ENCODE measurements at places on chromosomes 13 and 19.

DNA sequence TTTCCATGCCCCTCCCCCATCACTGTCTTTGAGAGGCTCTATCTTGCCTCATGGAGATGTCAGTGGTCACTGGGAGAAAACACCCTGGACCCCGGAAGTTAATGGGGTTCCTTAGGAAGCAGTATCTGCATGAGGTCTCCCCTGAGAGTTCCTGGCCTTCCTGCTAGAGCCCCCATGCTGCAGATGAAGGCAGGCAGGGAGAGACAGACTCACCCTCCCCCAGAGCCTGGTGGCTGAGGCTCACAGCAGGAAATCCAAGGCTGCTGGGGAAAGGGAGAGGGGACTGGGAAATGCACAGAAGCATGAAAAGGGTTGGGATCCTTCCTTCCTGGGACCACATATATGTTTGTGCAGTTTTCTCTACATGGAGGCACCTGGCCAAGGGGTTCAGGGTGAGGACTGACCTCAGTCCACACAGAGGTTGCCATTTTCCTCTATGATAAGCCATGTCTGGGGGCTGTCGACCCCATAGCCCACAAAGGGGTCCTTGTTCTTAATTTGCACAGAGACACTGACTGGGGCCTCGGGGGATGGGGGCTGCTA is 95.4 kb downstream of the RNASEH2B start:
- no peak for DNase-seq

DNA sequence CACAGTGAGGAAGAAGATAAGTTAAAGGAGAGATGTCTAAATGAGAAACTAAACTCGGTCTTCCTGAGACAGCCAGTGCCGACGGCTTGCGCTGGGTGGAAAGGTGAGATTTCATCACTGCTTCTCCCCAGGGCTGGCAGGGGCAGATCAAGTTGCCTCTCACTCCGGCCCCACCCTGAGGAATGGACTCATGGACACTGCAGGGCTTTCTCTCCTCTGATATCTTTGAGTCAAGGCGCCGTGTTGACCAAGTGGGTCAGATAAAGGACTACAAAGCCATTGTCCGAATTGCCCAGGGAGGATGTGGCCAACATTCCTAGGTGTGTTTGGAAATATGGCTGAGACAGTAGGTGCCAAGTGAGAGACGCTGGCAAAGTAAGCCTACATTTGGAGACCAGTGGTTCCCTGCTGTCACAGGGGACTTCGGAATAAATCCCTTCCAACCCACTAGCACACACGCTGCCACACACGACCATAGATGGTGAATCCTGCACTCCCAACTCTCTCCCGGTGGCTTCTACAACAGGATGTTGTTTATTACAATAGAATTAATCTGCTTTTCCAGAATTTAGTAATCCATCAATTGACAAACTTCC is 156.5 kb upstream of the TSC22D1 start:
- no peak for DNase-seq

DNA sequence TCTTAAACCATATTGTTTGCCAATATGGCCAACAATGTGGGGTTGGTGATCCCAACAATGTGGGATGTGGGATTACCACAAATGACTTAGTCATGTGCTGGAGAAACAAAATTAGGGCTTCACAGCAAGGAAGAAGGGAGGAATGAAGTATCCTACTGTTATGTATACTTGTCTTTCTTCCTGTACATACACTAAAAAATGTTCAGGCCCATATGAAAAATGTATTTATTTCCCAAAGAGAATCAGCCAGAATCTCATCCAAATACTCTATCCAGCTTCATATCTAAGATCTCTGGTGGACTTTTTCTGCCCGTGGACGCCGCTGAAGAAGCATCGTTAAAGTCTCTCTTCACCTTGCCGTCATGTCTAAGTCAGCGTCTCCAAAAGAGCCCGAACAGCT is at the start of gene HNRNPA1L2:
Gene HNRNPA1L2, plus strand, starts transcription at position 301 of the 400 bp plus-strand sequence. Its CDS starts 62 bp downstream, at position 363.
- DNase-seq = no peak

DNA sequence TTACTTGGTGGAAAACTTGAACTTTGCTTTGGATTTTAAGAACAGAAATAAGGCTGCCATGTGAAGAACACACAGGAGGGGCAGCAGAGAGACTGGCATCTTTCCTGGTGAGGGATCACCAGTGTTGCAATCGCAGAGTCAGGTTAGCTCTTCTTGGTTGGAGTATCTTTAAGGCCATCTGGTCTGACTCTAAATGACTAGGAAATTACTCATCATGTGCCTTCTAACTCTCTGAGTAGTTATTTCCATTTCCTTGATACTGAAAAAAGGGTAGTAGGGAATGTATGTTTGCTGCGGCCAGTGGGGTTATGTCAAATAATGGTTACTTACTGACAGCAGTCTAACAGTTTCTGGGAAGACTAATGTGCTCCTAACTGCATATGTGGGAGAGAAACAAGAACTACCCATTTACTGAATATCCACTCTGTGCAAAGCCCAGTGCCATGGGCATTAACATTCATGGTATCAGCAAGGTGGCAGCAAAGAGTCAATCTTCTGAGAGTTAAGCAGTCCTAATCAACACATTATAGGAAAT is 122.1 kb downstream of the COG6 start:
- DNase-seq = peak; percentile 48

DNA sequence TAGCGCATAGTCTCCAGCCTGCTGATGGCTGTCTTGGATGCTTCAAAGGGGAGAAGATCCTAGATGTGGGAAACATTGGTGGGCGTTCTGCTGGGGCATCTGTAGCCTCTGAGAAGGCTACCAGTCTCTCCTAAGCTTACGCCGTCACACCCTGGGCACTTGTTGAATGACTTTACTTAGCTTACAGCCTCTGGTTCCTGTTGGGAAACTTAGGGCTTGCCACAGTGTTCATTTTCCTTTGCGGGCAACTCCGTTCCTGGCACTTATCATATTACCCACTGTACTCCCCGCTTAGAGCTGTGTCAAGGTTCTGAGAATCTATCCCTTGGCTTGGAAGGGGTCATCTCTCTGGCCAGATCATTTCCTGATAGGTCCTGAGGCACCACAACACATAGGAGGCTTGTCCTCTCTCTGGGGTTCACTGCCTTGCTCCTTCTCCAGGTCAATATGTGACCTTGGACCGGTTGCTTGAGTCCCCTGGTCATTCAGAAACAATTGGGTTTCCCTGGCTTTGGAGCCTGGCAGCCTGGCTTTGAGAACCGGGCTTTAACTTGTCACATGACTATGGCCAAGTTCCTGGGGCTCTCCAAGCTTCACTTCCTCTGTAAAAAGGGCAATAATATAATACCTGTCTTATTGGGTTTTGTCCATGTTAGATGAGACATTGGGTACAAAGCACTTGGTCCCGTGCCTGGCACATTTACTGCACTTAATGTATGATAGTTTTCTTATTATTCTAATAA is 20.5 kb upstream of the ALOX5AP start:
- peak; percentile 20 for DNase-seq

DNA sequence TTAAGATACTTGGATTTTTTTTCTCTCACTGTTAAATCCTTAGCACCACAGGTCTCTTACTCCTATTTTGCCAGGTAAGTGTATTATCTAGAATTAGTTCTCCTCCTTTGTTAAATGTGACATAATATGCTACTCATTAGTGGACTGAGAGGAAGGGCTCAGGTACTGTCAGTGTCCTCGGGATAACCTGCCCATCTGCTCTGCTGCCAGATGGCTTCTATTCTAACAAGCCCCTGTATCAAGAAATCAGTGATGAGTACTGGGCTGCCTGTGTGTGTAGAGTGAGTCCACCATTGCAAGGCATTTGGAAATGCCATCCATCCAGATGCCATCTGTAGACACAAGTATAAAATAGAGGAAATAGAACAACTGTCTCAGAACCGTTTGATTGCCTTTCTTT is 209.6 kb downstream of the ATP8A2 start:
- DNase-seq = no peak

GRCh38 chr19:1451916-1452801 is 2.2 kb downstream of the APC2 start:
- no peak for DNase-seq

GRCh38 chr19:29810504-29810871 is 1.3 kb upstream of the CCNE1 start:
- no peak for DNase-seq

DNA sequence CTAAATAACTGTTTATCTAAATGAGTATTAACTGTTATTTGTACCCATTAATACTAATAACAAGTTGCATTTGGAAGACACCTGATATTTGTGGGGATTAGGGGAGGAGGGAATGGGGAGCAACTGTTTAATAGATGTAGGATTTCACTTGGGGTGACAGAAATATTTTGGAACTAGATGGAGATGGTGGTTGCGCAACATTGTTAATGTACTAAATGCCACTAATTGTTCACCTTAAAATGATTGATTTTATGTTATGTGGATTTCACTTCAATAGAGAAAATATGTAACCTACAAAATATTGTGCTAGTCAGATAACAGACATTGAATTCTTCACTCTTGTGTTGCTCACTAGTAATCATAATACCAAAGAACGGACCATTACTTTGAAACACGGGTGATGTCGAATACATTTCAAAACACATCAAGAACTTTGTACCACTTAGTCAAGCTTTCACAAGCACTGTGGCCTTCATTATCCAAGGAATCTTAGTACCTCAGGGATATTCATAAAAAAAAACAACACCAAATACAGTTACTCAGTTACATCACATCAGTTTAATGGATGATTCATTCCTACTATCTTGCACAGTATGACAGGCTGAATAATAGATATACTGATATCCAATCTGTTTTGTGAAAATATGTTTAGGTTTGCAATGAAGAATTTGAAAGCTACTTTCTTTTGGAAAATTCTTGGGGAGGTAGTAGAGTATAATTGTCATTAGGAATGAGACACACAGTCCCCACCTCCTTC is 721.8 kb downstream of the PCDH9 start:
- DNase-seq = no peak

DNA sequence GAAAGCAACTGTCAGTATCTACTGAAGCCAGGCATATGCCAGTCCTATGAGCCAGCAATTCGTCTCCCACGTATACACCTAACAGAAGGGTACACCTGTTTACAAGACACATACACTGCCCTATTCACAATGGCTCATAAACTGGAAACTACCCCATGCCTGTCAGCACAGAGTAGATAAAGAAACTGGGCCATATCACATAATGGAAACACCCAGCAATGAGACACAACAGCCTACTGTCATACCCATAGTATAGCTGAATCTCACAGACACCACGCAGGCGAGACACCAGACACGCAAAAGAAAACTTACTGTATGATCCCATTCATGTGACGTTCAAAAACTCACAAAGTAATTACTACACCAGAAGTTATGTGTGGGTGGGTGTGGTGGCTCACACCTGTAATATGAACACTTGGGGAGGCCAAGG is 15.7 kb downstream of the NOSIP start:
- DNase-seq = no peak

- DNase-seq = no peak
Observed at GRCh38 chr13:112782429-112783010, 92.7 kb downstream of the ATP11A start.

- DNase-seq = peak; percentile 33
Observed at GRCh38 chr19:31340042-31341025, 8.9 kb downstream of the TSHZ3 start.

DNA sequence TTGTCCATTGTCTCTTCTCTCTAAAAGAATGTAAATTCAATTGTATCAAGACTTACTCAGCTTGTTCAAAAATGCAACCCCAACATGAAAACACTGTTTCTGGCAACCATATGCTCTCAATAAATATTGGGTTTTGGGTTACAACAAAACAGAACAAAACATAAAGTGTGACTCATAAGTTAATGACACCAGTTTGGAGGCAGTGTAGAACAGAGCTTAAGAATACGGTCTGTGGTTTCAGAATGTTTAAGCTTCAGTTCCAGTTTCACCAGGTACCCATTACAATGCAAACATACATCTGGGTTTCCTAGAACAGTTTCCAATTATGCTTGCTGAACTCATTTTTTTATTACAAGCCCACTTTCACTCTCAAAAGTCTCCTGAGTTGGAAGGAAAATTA is 285.8 kb upstream of the PCDH9 start:
- DNase-seq = no peak

- no peak for DNase-seq
Observed at GRCh38 chr19:34171539-34171876, 796 bp upstream of the LSM14A start.

GRCh38 chr19:28701491-28701890 is 511.5 kb downstream of the UQCRFS1 start:
- no peak for DNase-seq

All from AML-193 (cell line).